Activated naive CD4-positive, alpha-beta T cell treated with Interleukin-2 at 50 U/mL for 16 hours (primary cell): ENCODE measurements at places on chromosomes 13 and 19.

GRCh38 chr13:65653613-65654012 lies 1576.5 kb downstream of the PCDH9 start:
- no peak for DNase-seq

GRCh38 chr19:38411041-38411712 lies 8.3 kb downstream of the FAM98C start:
- DNase-seq: no peak

DNA sequence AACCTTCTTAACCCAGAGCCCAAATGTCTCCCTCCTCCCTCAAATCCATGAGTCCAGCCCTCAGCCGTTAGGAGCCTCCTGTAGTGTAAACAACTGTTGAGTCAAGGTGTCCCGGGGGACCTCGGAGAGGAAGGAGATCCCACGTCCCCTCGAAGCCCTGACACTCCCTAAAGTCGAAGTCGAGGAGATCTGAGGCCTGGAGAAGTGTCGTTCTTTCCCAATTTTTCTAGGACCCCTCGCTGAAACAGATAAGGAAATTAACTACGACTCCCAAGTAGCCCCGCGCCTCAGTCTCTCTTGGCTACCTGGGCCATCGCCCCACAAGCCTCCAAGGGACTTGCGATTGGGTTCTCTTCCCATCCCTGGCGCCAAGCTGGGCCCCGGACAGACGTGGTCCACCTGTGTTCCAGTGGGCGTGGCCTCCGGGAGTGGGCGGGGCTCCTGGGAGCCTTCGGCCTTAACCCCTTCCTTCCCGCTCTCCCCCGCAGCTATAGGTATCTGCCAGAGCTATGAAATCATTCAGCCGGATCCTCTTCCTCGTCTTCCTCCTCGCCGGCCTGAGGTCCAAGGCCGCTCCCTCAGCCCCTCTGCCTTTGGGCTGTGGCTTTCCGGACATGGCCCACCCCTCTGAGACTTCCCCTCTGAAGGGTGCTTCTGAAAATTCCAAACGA lies 869 bp downstream of the GFY start:
- DNase-seq: no peak

- no peak for DNase-seq
Observed at GRCh38 chr13:113781571-113781970, 22.5 kb downstream of the TMEM255B start.

DNA sequence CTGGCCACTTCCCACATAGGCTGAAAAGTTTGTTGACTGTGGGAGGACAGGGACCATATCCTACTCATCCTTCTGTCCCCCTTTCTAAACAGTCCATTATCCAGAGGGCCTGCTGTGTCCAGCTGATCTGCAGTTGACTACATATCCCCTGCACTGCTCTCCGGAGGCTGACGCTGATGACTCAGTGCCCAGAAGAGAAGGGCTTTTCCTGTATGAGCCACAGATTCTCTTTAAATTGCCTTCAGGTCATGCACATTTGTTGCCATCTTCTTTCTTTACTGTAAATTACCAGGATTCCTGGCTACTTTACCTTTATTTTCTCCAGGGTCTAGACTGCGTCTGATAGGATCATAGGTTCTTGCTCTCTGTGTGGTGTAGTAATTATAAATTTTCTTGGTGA lies 125.2 kb downstream of the LACC1 start:
- DNase-seq: no peak

- no peak for DNase-seq
Observed at GRCh38 chr13:80030491-80030890, 310.4 kb downstream of the SPRY2 start.
